ENCODE measurements at places on chromosomes 13 and 19.
A peak's percentile ranks its signal among the peaks of the same experiment; 100 is the strongest.

GRCh38 chr13:47396915-47397314 is 500.1 kb upstream of the HTR2A start:
- DNase-seq: peak; percentile 14

DNA sequence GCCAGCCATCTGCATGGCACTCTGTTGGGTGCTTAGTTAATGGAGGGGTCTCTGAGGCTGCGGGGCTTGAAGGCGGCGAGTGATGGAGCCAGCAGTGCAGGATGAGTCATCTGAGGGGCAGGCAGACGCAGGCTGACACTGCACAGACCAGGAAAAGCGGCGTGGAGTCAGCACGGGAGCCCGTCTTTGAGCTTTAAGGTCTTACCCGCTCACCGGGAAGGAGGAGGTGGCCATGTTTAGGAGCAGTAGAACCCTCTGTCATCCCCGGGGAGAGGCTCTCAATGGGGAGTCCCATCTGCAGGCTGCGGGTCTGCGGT is 13.1 kb downstream of the NAXD start:
- DNase-seq: no peak

DNA sequence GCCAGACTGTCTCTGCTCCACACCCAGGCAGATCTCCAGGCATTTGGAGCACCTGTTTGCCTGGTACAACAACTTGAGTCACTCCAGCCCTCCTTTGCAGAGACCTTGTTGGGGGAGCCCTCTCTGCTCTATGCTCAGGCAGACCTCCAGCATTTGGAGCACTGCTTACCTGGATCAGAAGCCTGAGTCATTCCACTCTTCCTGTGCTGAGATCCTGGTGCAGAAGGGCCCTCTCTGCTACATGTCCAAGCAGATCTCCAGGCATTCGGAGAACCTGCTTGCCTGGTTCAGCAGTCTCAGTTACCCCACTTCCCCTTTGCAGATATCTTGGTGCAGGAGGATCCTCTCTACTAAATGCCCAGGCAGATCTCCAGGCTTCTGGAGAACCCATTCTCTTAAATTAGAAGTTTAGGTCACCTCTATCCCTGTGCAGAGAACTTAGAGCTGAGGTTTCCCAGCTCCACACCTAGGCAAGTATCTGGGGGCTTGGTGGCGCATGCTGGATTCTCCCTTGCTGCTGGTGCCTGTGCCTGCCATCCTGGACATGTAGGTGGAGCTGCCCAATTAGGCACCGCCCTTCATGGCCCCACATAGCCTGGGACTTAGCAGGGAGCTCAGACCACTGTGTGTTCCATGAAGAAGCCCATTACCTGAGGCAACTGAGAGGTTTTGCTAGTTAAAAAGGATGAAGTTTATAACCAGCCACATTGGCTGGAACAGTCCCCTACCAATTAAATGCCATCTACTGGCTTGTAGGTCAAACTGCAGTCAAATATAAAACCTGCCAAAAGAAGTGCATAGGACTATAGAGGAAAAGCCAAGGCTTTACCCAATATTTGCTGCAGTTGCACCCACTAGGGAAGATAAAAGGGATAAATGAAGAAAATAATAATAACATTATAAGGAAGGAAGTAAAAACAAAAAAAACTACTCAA is 97.6 kb upstream of the SLITRK6 start:
- DNase-seq: peak; percentile 32

DNA sequence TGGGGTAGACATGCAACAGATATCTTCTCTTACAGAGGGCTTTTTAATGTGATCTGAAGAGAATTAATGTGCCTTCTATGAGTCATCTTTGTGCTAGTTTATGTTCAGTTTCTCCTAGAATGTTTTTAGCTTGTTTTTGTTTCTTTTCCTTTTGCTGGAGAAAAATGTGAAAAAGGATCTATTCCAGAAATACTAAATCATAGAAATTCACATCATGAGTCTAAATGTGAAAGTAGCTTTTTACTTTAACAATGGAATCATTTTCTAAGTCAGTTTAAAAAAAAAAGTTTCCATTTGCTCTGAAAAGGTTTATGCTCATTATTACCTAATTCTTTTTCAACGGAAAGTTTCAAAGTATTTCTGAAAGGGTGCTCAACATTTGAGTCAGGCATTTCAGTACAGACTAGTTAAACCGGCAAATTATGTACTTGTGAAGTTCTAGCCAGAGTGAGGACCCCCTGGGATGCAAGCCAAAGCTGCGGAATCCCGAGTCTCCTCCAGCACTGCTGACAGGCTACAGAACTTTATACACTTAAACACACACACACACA is 72.9 kb downstream of the SPATA13 start:
- peak; percentile 77 for DNase-seq

GRCh38 chr19:55643887-55644176 is 383 bp downstream of the ZNF581 start:
- DNase-seq: no peak

DNA sequence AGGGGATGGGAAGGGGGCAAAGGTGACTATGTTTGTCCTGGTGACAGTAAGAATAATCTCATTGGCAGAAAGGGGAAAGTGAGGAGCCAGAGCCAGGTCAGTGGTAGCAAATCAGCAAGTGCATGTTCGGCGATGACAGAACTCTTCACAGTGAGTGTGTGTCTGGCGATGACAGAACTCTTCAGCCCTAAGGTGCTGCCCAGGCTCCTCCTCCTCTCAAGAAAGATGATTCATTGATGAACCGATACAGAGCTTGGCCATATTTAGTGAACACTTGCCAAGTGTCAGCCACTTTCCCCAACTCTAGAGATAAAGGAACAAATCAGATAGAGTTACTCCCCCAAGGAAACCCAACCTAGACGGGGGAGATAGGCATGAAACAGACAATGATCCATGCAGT is 199.3 kb upstream of the UBL3 start:
- DNase-seq: no peak

DNA sequence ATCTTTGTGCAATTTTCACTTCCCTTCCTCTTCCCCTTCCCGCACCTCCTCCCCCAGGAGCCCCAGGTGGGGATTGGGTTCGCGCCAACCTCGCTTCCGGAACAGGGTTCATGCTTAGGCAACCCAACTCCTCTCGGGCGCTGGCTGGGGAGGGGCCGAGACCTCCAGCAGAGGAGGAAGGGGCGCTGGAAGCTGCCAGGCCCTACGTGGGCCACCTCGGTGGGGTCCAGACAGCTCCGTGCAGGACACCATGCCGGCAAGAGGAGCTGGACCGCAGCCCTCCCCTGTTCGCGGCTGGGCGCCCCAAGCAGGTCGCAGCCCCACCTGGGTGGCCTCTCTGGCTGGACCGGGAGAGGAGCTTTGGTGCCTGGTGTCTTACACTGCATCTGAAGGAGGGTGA is 91.1 kb downstream of the SPACA7 start:
- no peak for DNase-seq

GRCh38 chr13:47233734-47234133 is 336.9 kb upstream of the HTR2A start:
- DNase-seq: no peak

DNA sequence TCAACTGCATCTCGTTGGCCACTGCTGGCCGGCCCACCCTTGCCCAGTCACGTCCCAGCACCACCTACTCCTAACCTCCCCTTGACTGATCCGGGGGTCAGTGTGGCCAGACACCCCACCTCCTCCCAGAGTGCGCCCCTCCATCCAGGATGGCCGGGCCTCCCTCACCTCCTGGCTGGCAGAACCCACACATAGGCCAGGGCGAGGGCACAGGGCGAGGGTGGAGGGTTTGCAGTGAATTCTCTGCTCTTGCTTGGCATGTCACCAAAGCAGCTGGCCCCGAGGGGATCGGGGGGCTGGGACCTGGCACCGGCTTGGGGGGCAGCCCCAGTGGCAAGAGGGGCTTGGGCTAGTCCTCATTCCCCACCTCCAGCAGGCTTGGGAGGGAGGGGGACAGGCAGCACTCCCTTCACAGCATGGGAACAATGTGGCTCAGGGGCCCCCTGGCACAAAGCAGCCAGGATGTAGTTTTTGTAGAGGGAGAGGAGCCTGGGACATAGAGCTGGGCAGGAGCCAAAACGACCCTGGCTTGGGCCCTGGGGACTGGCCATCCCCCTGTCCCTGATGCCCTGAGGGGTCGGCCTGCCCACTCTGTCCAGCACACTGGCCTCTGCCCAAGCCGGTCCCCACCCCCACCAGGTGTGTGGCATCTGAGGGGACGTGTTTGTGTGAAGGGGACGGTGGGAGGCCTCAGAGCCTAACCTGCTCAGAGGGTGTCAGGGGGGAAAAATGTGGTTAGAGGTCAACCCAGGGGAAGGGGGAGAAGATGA is 28.5 kb upstream of the ASF1B start:
- no peak for DNase-seq

DNA sequence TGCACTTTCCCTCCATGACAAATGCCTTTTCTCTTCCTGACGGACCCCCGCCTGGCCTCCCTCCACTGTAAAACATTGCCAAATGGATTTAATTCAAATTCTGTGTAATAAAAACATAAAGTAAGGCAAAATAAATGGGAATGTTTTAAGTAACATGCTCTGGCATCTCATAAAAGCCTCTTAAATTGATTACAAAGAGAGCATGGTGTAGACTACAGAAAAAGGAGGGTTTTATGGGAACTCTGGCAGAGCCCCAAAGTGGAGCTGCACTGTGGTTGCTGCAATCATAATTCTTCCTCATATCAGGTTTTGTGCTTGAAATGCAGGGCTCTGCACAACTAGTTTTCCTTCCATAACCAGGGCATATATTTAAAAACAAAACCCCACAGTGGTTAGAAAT is 44.3 kb upstream of the SIAH3 start:
- DNase-seq: no peak

GRCh38 chr13:54445453-54445852 is 1416.8 kb downstream of the OLFM4 start:
- no peak for DNase-seq

GRCh38 chr13:47708386-47708785 is 292.7 kb downstream of the SUCLA2 start:
- no peak for DNase-seq

GRCh38 chr13:78602561-78603239 is 652 bp downstream of the POU4F1 start:
- no peak for DNase-seq

Data from mesendoderm (in vitro differentiated cells).